Memory B cell (primary cell): ENCODE measurements at places on chromosomes 12 and 14.

- no peak for DNase-seq
Observed at GRCh38 chr12:48198672-48198971, 4.5 kb downstream of the OR10AD1 start.

GRCh38 chr12:122499991-122500684, 594 bp downstream of the ZCCHC8 start:
- DNase-seq: no peak

DNA sequence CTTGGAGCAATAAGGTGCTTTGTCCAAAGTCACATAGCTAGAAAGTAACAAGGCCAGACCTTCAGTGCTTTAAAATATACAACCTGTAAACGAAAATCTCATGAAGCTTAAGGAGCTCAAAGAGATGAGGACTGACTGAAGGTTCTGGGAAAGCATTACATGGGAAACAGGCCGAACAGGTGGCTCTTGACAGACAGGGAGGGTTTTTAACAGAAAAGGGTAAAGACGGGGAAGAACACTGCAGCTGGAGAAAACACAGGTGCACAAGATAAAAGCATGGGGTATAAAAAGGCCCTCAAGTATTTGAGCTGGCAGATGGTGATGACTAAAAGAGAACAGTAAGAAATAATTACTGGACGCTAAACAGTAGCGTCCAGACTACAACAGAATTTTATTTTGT, 257.2 kb downstream of the NELL2 start:
- no peak for DNase-seq

DNA sequence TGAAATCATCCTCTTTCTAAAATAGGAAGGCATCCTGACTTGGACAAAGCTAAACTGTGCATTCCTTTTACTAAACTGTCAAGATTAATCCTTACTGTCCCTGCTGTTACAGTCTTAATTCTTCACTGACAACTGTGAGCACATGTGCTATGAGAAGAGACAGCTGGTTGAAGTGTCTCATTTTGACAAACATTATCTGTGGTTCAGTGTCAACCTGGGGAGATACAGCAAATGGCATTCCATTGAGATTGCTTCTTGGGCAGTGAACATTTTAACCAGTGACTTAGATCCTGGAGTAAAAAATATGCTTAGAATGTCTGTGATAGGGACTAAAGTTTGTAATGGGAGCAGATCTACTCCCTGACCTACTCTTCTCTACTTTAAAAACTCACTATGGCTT, 552.6 kb upstream of the ATP2B1 start:
- DNase-seq: no peak

DNA sequence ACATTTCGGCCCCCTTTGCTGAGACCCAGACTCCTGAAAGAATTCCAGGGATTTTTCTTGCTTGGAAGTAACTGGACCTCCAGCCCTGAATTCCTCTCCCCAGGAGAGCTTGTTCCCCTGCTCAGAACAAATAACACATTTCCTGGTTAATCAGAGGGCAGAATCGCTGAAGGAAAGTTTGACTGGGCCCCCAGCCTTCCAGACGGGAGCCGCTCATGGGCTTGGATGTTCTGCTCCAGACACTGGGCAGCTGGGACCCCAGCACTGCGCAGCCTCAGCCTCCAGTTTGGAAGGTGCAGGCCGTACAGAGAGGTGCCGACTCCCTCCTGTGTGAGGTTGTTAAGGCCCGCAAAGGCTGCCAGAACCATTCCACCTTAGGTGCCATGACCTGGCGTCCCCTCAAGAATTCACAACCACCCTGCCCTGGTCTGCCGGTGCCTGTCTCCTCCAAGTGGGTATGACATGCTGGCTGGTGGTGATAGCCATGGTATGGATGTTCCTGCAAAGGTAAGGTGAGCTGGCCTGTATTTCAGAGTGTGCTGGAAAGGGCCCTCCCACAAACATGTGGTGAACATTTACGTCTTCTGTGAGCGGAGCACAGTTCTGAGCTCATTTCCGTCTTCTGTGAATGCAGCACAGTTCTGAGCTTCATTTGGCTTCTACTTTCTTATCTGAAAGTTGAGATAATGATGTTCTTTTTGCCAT, 5.1 kb upstream of the LTBP2 start:
- DNase-seq: no peak

DNA sequence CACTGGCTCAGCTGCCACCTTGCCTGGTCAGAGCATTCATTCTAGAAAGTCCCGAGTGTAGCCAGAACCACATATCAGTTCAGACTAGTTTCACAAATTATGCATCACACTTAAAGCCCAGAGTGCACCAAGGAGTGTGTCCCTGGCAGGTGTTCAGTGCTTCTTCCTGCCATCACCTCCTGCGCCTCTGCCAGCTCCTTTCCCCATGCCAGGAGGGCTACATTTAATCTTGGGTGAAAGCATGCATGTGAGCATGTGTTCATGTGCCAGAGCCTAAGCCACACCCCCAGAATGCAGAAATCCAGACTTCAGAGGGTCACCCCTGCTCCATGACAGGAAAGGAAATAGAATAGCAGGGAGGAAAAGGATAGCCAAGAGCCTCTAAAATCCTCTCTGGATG, 381.6 kb downstream of the DPF3 start:
- no peak for DNase-seq

DNA sequence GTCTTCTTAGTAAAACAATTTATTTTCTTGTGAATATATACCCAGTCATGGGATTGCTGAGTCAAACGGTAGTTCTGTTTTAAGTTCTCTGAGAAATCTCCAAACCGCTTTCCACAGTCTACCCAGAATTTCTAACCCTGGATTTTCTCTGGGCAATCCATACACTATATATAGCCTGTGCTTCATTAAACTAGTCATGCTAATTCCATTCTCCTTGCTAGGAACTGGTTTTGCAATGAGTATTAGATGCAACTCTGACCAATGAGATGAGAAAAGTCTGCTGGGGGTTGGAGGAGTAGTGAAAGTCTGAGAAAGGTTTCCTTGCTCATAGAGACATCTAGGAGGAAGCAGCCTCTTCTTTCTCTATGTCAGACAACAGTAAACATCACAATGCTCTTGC, 196.1 kb upstream of the CDKN3 start:
- DNase-seq: no peak
